ENCODE measurements at places on chromosomes 4 and X.

- DNase-seq, result no peak
Measured at GRCh38 chr4:18571301-18571761, 549.8 kb upstream of the LCORL start.

- DNase-seq, result no peak
Measured at GRCh38 chrX:15816886-15817285, 26.6 kb downstream of the ZRSR2 start.

DNA sequence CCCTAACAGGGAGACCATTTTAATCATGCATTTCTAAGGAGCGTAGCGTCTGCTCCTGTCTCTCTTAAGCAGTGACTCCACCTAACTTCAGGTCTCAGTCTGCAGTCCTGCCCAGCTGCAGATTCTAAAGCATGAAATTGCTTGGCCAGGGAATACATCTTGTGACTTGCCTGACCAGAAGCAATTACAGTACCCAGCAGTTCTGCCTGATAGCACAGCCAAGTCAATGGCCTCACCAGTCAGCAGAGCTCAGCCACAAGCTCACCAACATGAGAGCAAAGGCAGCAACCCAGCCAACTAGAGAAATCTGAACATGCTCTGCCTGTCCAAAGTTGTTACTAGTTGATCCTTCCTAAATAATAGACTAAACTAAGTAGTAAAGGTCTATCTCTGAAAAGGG is 2011.9 kb upstream of the PCDH10 start:
- no peak for DNase-seq

- no peak for DNase-seq
Measured at GRCh38 chr4:124065936-124066335, 646.6 kb downstream of the ANKRD50 start.

- DNase-seq, result no peak
Measured at GRCh38 chr4:3824521-3825270, 58.5 kb downstream of the ADRA2C start.

- no peak for DNase-seq
Measured at GRCh38 chr4:1594871-1595788, 89.0 kb downstream of the FAM53A start.

DNA sequence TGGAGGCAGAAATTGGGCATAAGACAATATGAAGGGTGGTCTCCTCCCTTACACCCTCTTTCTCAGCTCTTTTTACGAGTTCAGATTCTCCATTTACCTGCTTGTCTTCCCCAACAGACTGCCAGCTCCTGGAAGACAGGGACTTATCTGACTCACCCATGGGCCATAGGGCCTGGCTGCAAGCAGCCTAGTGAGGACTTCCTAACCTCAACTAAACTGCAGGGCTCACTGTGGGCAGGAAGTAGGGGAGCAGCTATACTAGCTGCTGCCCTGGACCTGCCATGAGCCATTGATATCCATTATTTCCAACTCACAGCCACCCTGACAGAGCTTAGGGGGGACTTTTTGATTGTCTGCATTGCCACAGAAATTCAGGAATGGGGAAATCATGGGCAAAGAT is 11.5 kb upstream of the ZNF718 start:
- DNase-seq, result no peak

DNA sequence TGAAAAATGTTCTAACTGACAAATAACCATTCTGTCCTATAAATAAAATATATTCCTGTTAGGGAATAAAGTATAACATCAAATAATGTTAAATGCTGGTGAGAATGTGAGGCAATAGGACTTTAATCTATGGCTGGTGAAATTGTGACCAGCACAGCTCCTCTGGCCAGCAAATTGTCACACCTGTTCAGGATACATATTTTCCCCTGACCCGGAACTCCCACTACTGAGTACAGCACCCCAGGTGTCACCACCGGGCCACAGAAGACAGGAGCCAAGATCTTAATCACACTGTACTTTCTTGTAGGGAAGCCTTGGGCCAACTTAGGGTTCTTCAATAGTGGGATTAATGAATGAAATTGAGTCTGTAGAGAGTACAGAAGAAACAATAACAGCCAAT is 33.2 kb downstream of the C4orf33 start:
- DNase-seq, result no peak

- no peak for DNase-seq
Measured at GRCh38 chrX:15050395-15050794, 177.2 kb downstream of the MOSPD2 start.

- DNase-seq, result no peak
Measured at GRCh38 chr4:136841526-136841925, 690.8 kb downstream of the PCDH18 start.

DNA sequence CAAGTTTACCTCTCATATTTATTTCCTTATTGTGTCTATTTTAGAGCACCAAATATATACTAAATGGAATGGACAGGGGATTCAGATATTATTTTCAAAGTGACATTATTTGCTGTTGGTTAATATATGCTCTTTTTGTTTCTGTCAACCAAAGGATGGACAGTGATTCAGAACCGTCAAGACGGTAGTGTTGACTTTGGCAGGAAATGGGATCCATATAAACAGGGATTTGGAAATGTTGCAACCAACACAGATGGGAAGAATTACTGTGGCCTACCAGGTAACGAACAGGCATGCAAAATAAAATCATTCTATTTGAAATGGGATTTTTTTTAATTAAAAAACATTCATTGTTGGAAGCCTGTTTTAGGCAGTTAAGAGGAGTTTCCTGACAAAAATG is 6.2 kb downstream of the FGB start:
- DNase-seq, result no peak

- no peak for DNase-seq
Measured at GRCh38 chr4:147809211-147809610, 77.3 kb downstream of the ARHGAP10 start.

- DNase-seq, result no peak
Measured at GRCh38 chr4:40842318-40842717, 92.6 kb downstream of the NSUN7 start.

GRCh38 chr4:151459375-151459774 is 50.4 kb downstream of the FHIP1A start:
- no peak for DNase-seq

DNA sequence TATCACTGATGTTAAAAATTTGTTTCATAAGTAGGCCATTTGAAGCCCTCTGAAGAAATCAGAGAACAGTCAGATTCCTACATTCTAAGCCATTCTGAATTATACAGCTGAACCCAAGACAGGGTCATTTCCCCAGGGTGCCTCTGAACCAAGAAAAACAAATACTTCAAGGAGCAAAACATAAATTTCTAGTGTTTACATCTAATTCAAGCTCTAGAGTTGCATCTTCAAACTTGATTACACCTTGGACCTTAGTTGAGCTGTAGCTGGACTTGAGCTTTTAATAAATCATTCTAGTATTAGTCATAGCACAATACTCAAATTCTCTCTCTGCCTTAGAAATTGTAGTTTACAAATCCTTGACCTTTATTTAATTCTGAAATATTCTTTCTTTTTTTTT is 87.6 kb upstream of the IL15 start:
- DNase-seq, result no peak

- no peak for DNase-seq
Measured at GRCh38 chr4:138341739-138342415, 99.7 kb upstream of the SLC7A11 start.

- DNase-seq, result no peak
Measured at GRCh38 chr4:77152421-77152820, 4.6 kb upstream of the CCNG2 start.

DNA sequence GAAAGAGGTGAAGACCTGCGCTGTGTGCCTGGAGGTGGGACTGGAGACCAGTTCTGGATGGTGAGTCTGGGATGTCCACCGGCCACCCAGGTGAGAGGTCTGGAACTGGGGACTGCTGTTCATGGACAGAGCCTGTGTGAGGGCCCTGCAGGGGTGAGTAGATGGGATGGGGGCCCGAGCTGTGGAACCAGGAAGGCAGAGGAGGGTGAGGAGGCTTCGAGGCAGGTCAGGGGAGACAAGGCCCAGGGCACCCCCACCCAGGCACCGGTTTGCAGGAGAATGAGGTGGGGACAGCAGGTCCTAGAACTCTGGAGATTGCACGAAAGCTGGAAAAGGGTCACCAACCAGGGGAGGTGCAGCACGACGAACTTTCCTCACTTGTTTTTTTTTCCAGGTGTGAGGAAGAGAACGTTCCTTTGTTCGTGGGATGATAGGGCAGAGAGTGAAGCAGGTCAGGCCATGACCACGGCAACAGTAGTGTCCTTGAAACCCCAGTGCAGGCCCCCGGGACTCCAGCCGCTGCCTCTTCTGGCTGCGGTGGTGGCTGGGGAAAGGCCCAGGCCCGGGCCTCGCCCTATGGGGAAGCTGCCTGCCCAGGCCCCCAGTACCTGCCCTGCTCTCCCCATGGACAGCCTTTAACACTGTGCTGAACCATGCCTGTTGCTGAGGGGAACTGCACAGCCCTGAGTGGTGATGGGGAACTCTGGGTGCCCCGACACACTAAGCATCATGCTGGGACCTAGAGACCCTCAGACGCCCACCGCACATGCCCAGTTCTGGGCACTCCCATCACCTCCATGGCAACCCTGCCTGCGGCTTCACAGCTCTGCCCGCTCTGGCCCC is 22.9 kb downstream of the TNIP2 start:
- no peak for DNase-seq

DNA sequence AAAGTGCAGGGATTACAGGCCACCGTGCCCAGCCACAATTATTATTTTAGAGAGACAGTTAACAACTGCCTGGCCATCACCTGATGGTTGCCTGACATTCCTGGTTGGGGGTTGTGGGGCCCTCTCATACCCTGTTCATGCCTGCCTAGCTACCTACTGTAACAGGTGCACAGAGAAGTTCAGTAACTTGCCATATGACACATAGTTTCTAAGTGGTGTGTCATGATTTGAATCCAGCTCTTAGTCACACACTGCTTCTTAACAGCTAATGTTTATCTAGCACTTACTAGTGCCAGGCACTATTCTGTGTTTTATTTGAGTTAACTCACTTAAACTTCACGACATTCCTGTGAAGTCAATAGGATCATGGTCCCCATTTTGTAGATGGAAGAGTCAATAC is 122.7 kb upstream of the JADE1 start:
- no peak for DNase-seq

GRCh38 chr4:22881411-22881810 is 188.7 kb downstream of the GBA3 start:
- no peak for DNase-seq
